ENCODE measurements at places on chromosomes 3 and 15. TPM values are rescaled to one million over a fixed set of nuclear protein-coding genes. Genes with fewer than 3 reads are reported as not detected.

GRCh38 chr3:135994708-135995337 lies 29.3 kb downstream of the PPP2R3A start:
- H3K4me3 ChIP-seq = no peak overlapping the region
- peaks cover 2% of the 10 kb centered on the region for H3K4me1 ChIP-seq
- H3K27me3 ChIP-seq = peaks cover 12% of the 10 kb centered on the region
- H3K27ac ChIP-seq = no peak overlapping the region

GRCh38 chr3:73056014-73056844 lies 5.2 kb upstream of the EBLN2 start:
- peaks cover 15% of the 10 kb centered on the region for H3K36me3 ChIP-seq
- no peak overlapping the region for H3K4me3 ChIP-seq
- peak overlapping the region; percentile 46 for H3K27ac ChIP-seq
- peaks cover 19% of the 10 kb centered on the region for H3K4me1 ChIP-seq

DNA sequence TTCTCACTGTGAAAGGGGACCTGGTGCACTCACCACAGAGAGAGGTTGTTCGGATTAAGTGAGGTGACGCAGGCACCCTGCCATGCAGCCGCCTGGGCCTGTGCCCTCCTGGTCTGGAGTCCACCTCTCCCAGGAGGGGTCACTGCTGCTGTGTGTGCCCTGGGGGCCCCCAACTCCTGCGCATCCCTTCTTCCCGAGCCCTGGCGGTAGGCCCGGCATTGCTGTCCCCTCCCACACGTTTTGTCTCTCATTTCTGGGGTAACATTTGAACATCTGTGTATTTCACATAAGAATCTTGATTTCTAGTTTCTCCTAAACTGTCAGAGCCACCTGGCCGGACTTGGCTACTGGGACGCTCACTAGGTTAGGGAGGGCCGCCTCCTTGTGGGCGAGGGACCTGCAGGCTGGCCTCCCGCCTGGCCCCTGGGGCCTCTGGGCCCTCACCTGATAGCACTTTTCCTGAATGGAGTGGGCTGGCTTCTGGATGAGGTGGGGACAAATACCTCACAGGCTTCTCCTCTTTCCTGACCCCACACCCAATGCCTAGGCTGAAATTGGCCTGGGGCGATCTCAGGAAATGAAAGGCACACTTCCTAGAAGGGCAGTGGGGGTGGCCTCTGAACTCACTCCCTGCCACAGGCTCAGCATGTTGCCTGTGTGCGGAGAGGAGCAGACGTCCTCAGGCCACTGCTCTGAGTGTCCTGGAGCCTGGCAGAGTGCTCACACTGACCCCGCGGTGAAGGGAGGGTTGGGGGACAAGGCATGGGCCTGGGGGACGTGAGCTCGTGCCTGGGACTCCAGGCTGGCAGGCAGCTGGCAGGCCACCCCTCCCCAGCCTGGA lies 104.2 kb upstream of the PRR23E start:
- H3K27me3 ChIP-seq = no peaks in the 10 kb centered on the region
- no peak overlapping the region for H3K27ac ChIP-seq
- no peaks in the 10 kb centered on the region for H3K4me1 ChIP-seq

GRCh38 chr3:64741341-64741740 lies 53.5 kb upstream of the ADAMTS9 start:
- no peaks in the 10 kb centered on the region for H3K27me3 ChIP-seq
- DNase-seq = no peak
- H3K4me3 ChIP-seq = no peak overlapping the region
- H3K27ac ChIP-seq = no peak overlapping the region
- H3K4me1 ChIP-seq = no peaks in the 10 kb centered on the region

GRCh38 chr15:95405447-95405846 lies 925.1 kb upstream of the NR2F2 start:
- H3K4me1 ChIP-seq = peaks cover 3% of the 10 kb centered on the region
- H3K36me3 ChIP-seq = no peaks in the 10 kb centered on the region
- no peaks in the 10 kb centered on the region for H3K27me3 ChIP-seq
- no peak for DNase-seq
- H3K27ac ChIP-seq = no peak overlapping the region

The CACNA1D gene
- 0.33 TPM for total RNA-seq

The GABRG3 gene
- total RNA-seq = not detected

The IL12A gene
- not detected for total RNA-seq

Data from activated CD4-positive, alpha-beta T cell treated with anti-CD3 and anti-CD28 coated beads, Interleukin-2, amount 10 ng/mL, durations not matched to agents 7 days and 5 days (primary cell).